ENCODE measurements at places on chromosomes 12 and 14.

- no peak for DNase-seq
These were observed 148.7 kb downstream of the DICER1 start for GRCh38 chr14:95008445-95009217.

DNA sequence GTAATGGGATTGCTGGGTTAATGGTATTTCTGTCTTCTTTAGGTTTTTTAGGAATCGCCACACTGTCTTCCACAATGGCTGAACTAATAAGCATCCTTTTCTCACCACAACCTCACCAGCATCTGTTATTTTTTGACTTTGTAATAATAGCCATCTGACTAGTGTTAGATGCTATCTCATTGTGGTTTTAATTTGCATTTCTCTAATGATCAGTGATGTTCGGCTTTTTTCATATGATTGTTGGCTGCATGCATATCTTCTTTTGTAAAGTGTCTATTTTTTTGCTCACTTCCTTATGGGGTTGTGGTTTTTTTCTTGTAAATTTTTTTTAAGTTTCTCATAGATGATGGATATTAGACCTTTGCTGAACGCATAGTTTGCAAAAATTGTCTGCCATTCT is 377.9 kb downstream of the GALC start:
- no peak for DNase-seq

GRCh38 chr12:78316136-78316535 is 485.4 kb downstream of the NAV3 start:
- no peak for DNase-seq

- peak; percentile 4 for DNase-seq
These were observed 147.4 kb downstream of the RASSF9 start for GRCh38 chr12:85688837-85689236.

- DNase-seq: peak; percentile 90
These were observed 35.3 kb upstream of the CSRNP2 start for GRCh38 chr12:51118706-51119105.

- DNase-seq: peak; percentile 74
These were observed 92.9 kb upstream of the TBX3 start for GRCh38 chr12:114776731-114777442.
